Activated naive CD8-positive, alpha-beta T cell treated with anti-CD3 and anti-CD28 coated beads, Interleukin-2, amount 10 ng/mL, durations not matched to agents 7 days and 5 days (primary cell): ENCODE measurements at places on chromosomes 3 and 15.

- DNase-seq = no peak
These were observed 389.0 kb upstream of the THBS1 start for GRCh38 chr15:39191871-39192291.

GRCh38 chr15:96300836-96301235 is 29.7 kb upstream of the NR2F2 start:
- DNase-seq = no peak

GRCh38 chr3:18027161-18027939 is 284.9 kb upstream of the TBC1D5 start:
- DNase-seq = no peak

DNA sequence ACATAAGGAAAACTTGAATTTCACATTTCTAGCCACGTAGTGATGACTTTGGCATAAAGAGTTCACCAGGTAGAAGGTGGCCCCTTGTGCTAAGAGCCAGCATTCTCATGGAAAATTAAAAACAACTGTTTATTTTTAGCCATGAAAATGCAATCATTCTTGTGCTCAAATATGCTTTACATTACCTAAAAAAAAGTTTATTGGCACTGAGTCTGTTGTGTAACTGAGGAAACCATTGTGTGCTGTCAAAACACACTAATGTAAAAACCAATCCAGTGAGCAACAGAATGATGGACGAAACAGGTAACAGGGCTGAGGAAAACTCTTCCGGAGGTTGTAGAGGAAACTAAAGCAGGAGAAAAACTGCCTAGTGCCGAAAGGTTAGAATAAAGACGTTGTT is 287.0 kb upstream of the TMC3 start:
- no peak for DNase-seq

DNA sequence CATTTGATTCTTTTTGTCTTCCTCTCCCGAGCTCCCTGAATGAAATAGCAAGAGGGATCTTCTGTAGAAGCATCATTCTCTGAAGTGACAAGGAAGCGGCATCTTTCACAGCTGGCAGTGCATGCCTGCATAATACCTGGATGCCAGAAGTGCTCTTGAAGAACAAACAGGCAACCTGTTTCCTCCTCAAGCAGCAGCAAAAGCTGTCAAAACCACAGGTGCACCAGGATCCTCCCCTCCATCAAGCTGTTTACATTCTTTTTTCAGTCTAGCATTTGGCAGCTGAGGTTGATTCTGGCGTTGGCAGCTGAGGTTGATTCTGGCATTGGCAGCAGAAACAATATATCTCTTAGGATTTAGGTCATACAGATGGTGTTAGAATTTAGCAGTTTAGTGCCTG is 979.0 kb downstream of the TUSC7 start:
- DNase-seq = no peak
